HTR-8/SVneo (cell line): ENCODE measurements at places on chromosomes 4 and X.

DNA sequence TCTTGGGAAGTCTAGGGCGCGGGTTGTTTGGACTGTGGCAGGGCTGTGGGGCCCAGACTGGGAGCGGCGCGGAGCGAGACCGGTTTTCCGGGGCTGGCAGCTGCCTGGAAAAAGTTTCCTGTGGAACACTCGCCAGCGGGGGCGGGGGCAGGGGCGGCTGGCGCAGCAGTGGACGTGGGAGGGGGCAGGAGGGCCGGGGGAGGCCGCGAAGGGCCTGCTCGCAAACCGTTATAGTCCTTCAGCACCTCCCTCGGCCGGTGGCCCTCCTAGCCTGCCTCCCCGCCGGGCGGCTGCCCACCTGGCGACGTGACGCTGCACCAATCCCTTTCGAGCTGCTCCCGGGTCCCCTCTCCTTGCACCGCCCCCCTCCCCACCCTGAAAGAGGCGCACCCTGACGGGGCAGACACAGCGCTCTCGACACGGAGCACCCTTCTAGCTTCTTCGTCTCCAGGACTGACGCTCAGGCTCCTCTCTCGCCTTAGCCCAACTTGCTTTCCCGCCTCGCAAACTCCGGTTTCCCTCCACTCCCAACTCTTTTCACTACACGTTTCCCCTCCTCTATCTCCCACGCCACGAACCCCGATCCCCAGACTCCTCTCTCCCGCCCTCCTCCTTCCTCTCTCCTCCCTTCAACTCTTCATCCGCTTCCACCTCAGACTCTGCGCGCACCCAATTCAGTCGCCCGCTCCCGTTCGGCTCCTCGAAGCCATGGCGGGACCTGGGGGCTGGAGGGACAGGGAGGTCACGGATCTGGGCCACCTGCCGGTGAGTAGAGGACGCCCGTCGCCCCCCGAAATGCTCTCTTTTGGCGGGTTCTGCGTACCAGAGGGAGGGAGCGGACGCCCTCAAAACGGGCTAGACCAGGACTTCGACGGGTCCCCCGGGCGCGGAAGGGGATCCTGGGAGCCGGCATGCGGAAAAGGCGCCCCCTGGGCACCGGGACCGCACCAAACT, at the start of gene NRK:
Gene NRK (plus strand): TSS at position 402 of the 954 bp plus-strand sequence. CDS start 307 bp downstream, at position 709.
- no peak for DNase-seq

DNA sequence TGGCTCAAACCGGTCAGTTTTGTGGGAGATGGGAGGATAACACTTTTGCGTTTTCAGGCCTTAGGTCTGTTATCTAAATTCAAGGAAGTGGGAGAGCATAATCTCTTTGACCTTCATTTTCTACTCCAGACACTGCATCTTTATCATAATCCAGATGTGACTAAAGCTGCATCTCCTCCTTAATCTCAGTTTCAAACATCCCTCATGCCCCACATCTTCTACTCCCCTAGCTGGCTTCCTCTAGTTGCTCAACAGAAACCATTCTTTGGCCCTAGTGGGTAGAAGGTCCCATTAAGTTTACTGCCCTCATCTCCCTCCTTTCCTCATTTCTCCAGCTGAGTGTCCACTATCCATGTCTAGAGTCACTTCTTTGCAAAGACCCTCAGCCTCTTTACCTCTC, 18.8 kb upstream of the RASL11B start:
- DNase-seq: no peak

DNA sequence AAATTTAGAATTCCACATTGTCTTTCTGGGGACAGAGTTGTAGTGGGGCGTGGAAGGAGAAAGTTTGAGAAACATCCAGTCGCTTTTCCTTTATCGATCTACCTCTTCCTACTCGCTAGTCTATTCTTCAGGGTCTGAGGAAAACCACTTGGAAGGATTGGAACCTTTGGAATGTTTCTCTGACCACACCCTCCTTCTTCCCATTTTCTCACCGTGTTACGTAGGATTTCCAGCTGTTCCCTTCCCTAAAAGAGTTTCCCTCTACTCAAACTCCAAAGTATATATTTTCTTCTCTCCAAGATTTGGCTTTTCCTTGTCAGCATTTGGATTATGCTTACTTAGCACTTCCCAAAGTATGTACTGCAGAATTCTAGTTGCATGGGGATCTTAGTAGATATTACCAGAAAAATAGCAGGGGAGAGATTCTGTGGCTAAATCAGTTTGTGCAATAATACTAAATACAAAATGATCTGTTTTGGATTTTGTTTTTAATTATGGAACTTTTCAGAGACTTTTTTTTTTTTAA, 4.9 kb downstream of the ENPEP start:
- DNase-seq: no peak

- DNase-seq: no peak
These were observed 43.7 kb downstream of the TSPAN5 start for GRCh38 chr4:98614662-98615061.

DNA sequence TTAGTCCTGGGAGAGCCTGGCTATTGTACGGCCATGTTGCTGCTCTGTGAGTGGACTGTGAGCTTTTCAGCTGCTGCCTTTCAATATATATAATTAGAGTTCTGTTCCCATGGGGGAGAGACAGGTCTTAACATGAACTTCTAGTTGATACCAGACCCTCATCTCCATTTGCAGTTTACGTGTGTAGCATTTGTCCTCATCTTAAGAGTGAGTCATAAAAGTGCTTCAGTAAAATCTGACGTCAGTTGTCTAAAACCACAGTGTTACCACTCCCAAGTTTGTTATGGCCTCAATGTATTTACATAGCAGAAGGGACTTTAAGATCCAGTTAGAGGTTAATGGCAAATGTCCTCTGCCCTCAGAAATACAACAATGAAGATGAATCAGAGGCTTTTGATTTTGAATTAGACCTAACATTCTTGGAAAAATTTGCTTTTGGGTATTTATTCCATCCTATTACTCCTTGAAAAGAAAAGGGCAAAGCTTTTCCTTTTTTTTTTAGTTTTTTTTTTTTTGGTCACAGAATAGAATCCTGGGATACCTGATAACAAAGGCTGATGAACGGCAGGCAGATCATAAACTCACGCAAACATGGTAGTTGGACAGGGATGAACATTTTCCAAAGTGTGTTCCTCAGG, 38.6 kb downstream of the PHOX2B start:
- DNase-seq: peak; percentile 58

DNA sequence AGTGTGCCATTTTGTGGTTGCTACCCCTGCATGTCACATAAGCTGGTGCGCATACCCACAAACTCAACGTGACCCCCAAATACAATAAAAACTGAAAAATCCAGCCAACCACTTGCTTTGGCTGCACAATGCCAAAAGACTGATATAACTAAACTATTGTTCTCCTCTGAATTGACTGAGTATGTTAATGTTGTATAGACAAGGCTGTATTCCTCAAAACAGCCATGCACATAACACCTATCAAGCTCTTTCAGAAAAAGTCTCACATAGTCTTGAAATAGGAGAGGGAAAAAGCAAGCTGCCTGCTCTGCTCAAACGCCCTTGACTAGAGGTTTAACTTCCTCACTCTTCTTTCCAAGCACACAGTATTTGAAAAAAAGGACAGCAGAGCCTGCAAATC, 126.4 kb upstream of the NOCT start:
- DNase-seq: no peak

GRCh38 chrX:97766501-97767095, 882.9 kb downstream of the RPA4 start:
- DNase-seq: no peak

GRCh38 chr4:45661893-45662292, 462.0 kb downstream of the GABRG1 start:
- DNase-seq: no peak

DNA sequence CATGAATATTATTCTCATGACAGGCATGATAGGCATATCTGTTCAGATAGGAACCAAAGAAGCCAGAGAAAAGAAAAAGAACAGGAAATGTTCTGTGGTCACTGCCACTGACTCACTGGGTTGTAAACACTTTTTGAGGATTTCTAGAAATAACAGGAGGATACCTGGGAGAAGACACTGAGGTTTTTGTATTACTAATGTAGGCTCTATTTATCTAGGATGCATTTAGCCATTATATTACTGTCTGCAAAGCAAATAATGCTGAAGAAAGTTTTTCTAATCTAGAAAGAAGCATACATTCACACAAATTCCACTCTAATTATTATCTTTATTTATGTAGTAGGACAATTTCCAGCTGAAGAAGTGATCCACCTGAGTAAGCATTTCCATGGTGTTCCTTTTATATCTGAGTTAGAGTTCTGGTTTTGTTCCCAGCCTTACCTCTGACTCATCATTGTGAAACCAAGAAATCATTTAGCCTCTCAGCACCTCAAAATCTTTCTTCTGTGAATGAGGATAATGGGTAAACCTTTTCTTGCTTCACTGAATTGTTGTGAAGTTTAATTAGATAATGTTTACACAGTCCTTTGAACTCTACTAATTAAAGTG, 40.2 kb upstream of the EPGN start:
- DNase-seq: peak; percentile 2

- DNase-seq: no peak
These were observed 89.4 kb upstream of the IL13RA1 start for GRCh38 chrX:118637997-118638396.

- no peak for DNase-seq
These were observed 105.1 kb downstream of the PHF8 start for GRCh38 chrX:53939127-53939526.

- DNase-seq: no peak
These were observed 62.0 kb downstream of the HTT start for GRCh38 chr4:3136454-3136853.

DNA sequence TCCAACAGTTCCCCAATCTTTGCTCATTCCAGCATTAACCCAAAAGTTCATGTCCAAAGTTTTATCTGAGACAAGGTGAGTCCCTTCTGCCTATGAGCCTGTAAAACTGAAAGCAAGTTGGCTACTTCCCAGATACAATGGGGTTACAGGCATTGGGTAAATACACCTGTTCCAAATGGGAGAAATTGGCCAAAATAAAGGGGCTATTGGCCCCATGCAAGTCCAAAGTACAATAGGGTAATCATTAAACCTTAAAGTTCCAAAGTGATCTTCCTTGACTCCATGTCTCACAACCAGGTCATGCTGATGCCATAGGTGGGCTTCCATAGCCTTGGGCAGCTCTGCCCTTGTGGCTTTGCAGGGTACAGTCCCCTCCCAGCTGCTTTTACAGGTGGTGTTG, 511.7 kb upstream of the KLHL4 start:
- DNase-seq: no peak

DNA sequence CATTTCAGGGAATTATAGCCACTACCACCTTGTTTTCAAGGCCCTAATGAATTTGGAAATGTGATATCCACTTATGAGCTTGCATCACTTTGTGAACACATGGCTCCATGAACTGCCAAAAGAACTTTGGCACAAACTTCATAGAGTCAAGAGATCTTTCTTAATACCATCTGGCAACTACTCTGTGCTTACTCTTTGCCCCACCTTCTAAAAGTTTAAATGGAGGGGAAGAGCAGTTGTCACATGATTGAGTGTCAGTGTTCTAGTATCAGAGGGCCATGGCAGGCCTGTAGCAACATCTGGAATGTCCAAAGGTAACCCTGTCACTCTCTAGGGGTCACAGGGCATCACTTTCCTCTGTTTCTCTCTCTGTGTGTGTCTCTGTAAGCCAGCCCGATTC, 2.6 kb upstream of the ADH1B start:
- no peak for DNase-seq

- DNase-seq: no peak
These were observed 69.8 kb downstream of the GBA3 start for GRCh38 chr4:22762548-22762947.

- no peak for DNase-seq
These were observed 17.5 kb downstream of the CCDC160 start for GRCh38 chrX:134254511-134254910.

DNA sequence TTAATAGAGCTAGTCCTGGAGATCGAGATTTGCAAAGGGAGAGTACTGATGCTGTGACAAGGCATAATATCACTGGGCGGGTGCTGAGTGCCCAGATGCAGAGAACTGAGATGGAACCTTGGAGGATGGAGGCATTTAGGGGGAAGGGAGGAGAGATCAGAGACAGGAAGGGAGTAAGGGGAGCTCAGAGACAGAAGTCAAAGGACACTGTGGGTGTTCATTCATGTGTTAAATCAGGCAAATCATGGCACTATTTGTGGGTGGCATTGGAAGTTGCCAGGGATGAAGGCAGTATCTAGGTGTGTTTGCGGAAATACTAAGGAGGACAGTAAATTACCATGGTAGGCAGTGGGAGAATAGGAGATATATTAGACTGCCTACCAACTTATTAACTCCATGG, 135.0 kb downstream of the RBM46 start:
- DNase-seq: no peak

GRCh38 chr4:186887291-186887700, 163.6 kb upstream of the FAT1 start:
- DNase-seq: no peak

DNA sequence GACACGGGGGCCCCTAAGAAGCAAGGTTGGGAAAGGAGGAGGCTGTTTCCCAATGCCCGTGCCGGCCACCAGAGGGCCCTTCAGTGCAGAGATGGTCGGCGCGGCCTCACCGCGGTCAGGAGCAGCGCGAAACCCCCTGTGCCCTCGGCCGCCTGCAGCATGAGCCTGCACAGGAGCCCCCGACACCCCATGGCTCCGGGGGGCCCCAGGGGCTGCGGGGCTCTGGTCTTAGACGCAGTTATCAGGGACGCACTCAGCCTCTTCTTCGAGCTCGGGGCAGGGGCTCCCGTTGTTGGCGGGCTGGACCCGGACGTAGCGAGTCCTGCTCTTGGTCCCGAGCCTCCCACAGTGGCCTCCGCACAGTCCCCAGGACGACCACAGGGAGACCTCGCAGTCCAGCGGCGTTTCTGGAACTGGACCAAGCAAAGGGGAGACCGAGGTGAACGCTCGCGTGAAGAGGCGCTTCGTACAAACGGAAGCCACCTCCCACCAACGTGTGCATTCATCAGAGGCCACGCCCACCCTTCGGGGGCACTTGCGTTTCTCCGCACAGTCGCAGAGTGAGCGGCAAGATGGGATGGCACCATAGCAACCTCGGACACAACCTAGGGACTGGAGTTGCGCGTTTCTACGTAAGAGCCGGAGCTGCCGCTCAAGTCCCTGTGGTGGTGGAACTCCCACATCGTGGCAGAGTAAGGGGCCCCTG, 5.0 kb downstream of the SPON2 start:
- peak; percentile 90 for DNase-seq

DNA sequence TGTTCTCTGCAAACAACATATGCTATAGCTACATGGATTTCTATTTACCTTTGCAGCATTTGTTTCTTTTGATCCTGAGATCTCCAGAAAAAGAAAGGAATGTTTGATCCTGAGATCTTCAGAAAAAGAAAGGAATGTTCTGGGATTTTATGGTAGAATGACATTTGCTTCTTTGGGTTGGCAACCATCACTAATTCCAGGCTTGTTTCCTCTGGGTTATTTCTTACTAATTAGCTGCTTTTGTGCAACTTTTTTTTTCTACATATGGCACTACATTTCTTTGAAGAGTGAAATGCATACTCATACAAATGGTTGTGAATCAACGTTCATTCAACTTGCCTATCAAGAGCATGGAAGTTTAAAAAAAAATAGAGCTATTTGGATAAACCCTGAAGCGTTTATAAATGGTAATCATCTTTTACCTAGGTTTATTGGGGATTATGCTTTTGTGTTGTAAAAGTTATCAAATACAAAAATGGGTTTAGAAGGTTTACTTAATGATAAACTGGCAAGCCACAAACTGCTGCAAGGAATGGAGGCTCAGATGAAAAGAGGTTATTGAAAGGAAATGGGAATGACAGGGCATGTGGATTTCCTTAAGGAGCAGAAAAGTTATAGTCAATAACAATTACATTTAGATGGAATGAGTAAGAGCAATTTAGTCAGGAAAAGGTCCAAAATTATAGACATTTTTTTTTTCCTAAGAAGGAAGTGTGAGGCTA, 95.6 kb upstream of the PCDH18 start:
- no peak for DNase-seq

GRCh38 chr4:85419103-85419502, 55.8 kb upstream of the ARHGAP24 start:
- DNase-seq: no peak
